ENCODE measurements at places on chromosomes 6 and 20.

- H3K4me1 ChIP-seq = peaks cover 5% of the 10 kb centered on the region
- H3K27ac ChIP-seq = no peak overlapping the region
- no peaks in the 10 kb centered on the region for H3K36me3 ChIP-seq
- no peak overlapping the region for H3K4me3 ChIP-seq
- no peak for DNase-seq
Observed at GRCh38 chr20:50226093-50226974, 35.7 kb downstream of the CEBPB start.

DNA sequence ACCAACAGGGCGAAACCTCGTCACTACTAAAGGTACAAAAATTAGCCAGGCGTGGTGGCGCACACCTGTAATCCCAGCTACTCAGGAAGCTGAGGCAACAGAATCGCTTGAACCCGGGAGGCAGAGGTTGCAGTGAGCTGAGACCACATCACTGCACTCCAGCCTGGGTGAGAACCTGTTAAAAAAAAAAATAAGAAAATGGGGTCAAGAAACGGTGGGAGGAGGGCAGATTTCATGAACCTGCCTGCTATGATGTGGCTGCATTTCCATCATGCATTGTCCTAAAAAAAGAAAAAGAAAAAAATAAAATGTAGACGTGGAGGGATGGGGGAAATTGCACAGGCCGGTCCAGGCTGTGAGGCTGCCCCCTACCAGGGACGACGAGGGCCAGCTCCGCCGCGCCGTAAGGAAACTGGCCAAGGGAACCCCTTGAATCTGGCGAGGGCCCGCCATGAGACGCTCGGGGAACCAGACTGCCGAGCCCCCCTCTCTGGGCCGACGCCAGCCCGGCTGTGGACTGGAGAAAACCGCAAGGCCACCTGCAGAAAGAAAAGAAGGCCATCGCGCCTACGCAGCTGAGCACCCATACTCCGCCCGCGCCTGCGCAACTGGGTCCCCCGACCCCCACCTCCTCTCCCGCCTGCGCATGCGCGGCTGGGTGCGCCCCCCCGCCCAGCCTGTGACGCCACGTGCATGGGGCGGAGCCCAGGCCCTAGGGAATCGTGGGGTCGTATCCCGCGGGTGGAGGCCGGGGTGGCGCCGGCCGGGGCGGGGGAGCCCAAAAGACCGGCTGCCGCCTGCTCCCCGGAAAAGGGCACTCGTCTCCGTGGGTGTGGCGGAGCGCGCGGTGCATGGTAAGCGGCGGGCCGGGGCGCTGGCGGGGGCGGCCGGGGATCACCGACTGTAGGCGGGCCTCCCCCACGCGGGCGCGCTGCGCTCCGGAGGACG lies at the start of gene ENTPD6:
ENTPD6 (plus strand) TSS at position 699 of the 948 bp plus-strand sequence. CDS start 10,825 bp downstream, outside the sequence.
- peak within 1 kb of the TSS; percentile 82 for H3K4me3 ChIP-seq
- no peaks in the 10 kb centered on the region for H3K27me3 ChIP-seq
- no peaks in the 10 kb centered on the region for H3K36me3 ChIP-seq
- peak within 1 kb of the TSS; percentile 89 for H3K27ac ChIP-seq
- peak; percentile 96 for DNase-seq

DNA sequence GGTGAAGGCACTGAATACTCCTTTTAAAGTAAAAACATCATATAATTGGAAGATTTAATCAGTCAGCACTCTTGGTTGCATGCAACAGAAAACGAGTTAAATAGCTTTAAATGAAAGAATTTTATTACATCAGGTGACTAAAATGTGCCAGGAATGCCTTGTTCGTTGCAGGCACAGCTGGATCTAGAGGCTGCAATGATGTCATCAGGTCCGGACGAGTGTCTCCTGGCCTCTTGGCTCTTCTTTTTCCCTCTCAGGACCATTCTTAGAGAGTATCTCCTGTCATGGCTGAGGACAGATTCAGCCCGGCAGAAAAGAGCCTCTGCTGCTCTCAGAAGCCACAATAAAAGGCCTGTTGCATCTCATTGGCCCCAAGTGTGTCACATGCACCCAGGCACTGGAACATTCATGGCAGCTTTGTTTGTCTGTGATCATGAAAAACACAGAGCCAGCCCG lies 510.7 kb upstream of the SULF2 start:
- no peak overlapping the region for H3K27ac ChIP-seq
- H3K27me3 ChIP-seq = no peaks in the 10 kb centered on the region
- no peaks in the 10 kb centered on the region for H3K36me3 ChIP-seq
- no peaks in the 10 kb centered on the region for H3K4me1 ChIP-seq

- H3K27me3 ChIP-seq = no peaks in the 10 kb centered on the region
- H3K4me3 ChIP-seq = no peak overlapping the region
- no peak for DNase-seq
Observed at GRCh38 chr6:81997090-81997926, 244.8 kb upstream of the TENT5A start.

DNA sequence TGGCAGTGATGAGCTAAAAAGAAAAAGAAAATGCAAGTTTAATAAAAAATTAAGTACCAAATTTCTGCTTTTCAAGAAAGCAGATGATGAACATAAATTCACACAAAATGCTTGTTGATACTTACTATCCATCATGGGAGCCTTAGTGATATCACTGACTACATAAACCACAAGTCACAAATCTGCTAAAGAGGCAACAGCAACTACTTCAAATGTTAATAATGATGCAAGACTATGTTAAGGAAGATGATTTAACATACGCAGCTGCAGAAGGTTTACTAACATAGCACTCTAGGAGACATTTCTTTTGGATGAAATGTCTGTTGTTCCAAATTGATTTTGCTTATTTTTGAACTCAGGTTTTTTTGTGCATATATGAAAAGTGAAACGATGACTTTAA lies 18.6 kb downstream of the FYN start:
- DNase-seq = no peak
- H3K27me3 ChIP-seq = no peaks in the 10 kb centered on the region
- H3K4me1 ChIP-seq = peaks cover 43% of the 10 kb centered on the region
- H3K36me3 ChIP-seq = peaks cover 2% of the 10 kb centered on the region
- H3K27ac ChIP-seq = no peak overlapping the region

- DNase-seq = no peak
- H3K36me3 ChIP-seq = no peaks in the 10 kb centered on the region
- H3K27me3 ChIP-seq = no peaks in the 10 kb centered on the region
- H3K4me3 ChIP-seq = no peak overlapping the region
- no peaks in the 10 kb centered on the region for H3K4me1 ChIP-seq
Observed at GRCh38 chr6:132192631-132193030, 208.6 kb downstream of the MOXD1 start.

GRCh38 chr6:143158113-143158581 lies 97.5 kb downstream of the AIG1 start:
- no peaks in the 10 kb centered on the region for H3K4me1 ChIP-seq
- no peak overlapping the region for H3K4me3 ChIP-seq
- no peak for DNase-seq
- no peak overlapping the region for H3K27ac ChIP-seq

DNA sequence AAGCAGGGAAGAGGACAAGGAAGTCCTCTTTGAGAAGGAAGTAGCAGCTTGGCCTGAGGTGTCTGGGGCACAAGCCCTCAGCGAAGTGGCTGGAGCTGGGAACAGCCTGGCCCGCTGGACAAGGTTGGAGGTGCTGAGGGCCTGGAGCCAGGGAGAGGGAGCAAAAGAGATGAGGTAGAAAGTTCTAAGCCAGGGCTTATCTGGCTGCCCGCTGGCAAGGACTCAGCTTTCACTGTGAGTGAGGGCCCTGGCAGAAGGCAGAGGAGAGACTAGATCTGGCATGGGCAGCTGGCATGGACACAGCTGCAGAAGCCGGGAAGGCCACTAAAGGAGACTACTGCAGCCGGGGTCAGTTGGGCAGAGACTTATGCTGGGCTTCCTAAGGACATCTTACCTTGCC lies 21.8 kb upstream of the PCMTD2 start:
- H3K4me3 ChIP-seq = no peak overlapping the region
- DNase-seq = no peak
- no peaks in the 10 kb centered on the region for H3K36me3 ChIP-seq
- H3K27me3 ChIP-seq = no peaks in the 10 kb centered on the region

GRCh38 chr6:169624785-169625184 lies 77.0 kb downstream of the WDR27 start:
- no peak overlapping the region for H3K27ac ChIP-seq
- H3K27me3 ChIP-seq = no peaks in the 10 kb centered on the region
- DNase-seq = no peak
- no peaks in the 10 kb centered on the region for H3K4me1 ChIP-seq
- H3K36me3 ChIP-seq = no peaks in the 10 kb centered on the region
- H3K4me3 ChIP-seq = no peak overlapping the region

DNA sequence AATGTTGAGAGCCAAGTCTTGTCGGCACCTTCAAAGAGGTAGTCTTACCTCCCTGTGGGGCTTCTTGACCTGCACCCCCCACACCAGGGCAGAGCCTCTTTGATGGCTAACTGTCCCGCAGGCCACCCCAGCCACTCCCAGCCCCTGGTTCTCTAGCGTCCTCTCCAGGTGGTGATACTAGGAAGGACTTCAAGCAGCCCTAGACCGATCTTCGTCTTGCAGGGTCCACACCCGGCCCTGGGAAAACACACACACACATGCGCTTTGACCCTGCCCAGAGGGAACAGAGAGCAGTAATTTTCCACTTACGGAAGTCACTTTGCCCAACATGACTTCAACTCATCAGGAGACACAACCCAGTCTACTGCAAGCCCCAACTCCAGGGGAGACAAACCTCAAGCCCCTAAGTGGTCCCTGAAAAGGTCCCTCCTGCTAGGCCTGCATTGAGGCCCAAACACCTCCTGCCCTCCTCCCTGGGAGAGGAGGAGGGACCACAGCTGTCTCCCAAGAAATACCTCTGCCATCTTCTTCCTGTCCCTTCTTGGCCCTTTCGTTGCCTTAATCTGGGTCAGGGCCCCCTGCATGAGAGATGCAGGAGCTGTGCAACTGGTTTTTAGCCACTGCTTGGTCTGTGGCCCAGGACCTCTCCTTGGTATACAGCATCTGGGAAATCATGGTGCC lies 2.9 kb upstream of the BPIFB1 start:
- H3K4me3 ChIP-seq = no peak overlapping the region
- no peaks in the 10 kb centered on the region for H3K27me3 ChIP-seq
- H3K4me1 ChIP-seq = no peaks in the 10 kb centered on the region
- DNase-seq = no peak
- no peak overlapping the region for H3K27ac ChIP-seq

GRCh38 chr20:17660667-17661066 lies 21.4 kb downstream of the RRBP1 start:
- H3K4me3 ChIP-seq = no peak overlapping the region
- no peak for DNase-seq
- H3K4me1 ChIP-seq = peaks cover 39% of the 10 kb centered on the region
- no peak overlapping the region for H3K27ac ChIP-seq

GRCh38 chr6:27547157-27548075 lies 74.5 kb upstream of the ZNF184 start:
- peaks cover 62% of the 10 kb centered on the region for H3K27me3 ChIP-seq
- H3K4me3 ChIP-seq = no peak overlapping the region
- no peak for DNase-seq
- H3K27ac ChIP-seq = no peak overlapping the region

DNA sequence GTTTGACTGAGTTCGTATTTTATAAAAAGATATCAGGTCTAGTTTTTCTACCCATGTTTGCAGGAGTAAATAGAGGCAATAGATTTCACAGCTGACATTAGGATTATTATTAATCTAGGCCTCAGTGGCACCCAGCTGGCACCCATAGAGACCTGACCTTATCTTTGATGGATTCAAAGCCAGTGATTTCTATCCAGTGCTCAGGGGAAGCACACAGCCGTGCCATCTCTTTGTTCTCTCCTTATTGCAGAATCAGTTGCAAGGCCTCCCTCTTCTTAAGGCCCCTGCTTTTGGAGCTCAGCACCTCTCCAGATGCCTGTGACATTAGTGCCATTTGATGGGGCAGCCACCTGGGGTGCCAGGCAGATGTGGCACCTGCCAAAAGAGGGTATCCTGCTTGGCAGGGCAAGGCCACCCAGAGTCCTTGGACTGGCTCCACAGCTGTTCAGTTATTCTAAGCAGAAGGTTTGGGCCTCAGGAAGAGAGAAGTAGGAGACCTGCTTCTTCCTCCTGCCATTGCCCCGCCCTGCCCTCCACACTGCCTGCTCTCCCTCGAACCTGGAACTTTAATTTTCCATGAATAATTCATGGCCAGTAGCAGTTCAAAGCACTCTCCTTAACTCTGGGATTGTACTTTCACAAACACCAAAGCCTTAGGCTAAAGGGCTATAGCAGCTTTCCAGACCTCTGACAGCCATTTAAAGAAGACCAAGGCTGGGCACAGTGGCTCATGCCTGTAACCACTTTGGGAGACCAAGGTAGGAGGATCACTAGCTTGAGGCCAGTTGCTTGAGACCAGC lies 206.3 kb downstream of the ZDHHC14 start:
- H3K4me1 ChIP-seq = peaks cover 8% of the 10 kb centered on the region
- DNase-seq = no peak
- H3K27ac ChIP-seq = no peak overlapping the region
- H3K27me3 ChIP-seq = no peaks in the 10 kb centered on the region
- no peak overlapping the region for H3K4me3 ChIP-seq

- H3K27me3 ChIP-seq = no peaks in the 10 kb centered on the region
- H3K27ac ChIP-seq = peak overlapping the region; percentile 37
- peak overlapping the region; percentile 42 for H3K4me3 ChIP-seq
- H3K36me3 ChIP-seq = peaks cover 1% of the 10 kb centered on the region
- H3K4me1 ChIP-seq = peaks cover 28% of the 10 kb centered on the region
Observed at GRCh38 chr6:108561742-108562502, 1.2 kb downstream of the FOXO3 start.

GRCh38 chr20:31673943-31674463 lies 36.3 kb downstream of the COX4I2 start:
- DNase-seq = no peak
- peaks cover 9% of the 10 kb centered on the region for H3K36me3 ChIP-seq
- H3K27me3 ChIP-seq = no peaks in the 10 kb centered on the region

- no peak for DNase-seq
- peaks cover 2% of the 10 kb centered on the region for H3K27me3 ChIP-seq
- no peak overlapping the region for H3K4me3 ChIP-seq
- H3K36me3 ChIP-seq = no peaks in the 10 kb centered on the region
- H3K27ac ChIP-seq = no peak overlapping the region
Observed at GRCh38 chr6:19697744-19698290, 139.4 kb upstream of the ID4 start.

- H3K4me3 ChIP-seq = no peak overlapping the region
- H3K27me3 ChIP-seq = no peaks in the 10 kb centered on the region
- H3K27ac ChIP-seq = no peak overlapping the region
- DNase-seq = no peak
- H3K4me1 ChIP-seq = no peaks in the 10 kb centered on the region
- no peaks in the 10 kb centered on the region for H3K36me3 ChIP-seq
Observed at GRCh38 chr6:125166711-125167110, 13.1 kb downstream of the TPD52L1 start.

- no peak overlapping the region for H3K4me3 ChIP-seq
- no peak for DNase-seq
- no peaks in the 10 kb centered on the region for H3K36me3 ChIP-seq
- no peaks in the 10 kb centered on the region for H3K4me1 ChIP-seq
- H3K27ac ChIP-seq = no peak overlapping the region
Observed at GRCh38 chr6:54541541-54541940, 233.3 kb downstream of the TINAG start.

GRCh38 chr20:37226889-37227288 lies 34.7 kb downstream of the GHRH start:
- H3K27ac ChIP-seq = no peak overlapping the region
- no peak for DNase-seq
- no peaks in the 10 kb centered on the region for H3K4me1 ChIP-seq
- H3K27me3 ChIP-seq = no peaks in the 10 kb centered on the region
- H3K4me3 ChIP-seq = no peak overlapping the region
- peaks cover 91% of the 10 kb centered on the region for H3K36me3 ChIP-seq

- H3K27me3 ChIP-seq = no peaks in the 10 kb centered on the region
- no peaks in the 10 kb centered on the region for H3K4me1 ChIP-seq
- no peak for DNase-seq
- H3K36me3 ChIP-seq = no peaks in the 10 kb centered on the region
- H3K4me3 ChIP-seq = no peak overlapping the region
Observed at GRCh38 chr6:110581679-110582078, 105.3 kb upstream of the SLC22A16 start.

All from natural killer cell (primary cell).